ENCODE measurements at places on chromosomes 13 and 19.
A peak's percentile ranks its signal among the peaks of the same experiment; 100 is the strongest.

DNA sequence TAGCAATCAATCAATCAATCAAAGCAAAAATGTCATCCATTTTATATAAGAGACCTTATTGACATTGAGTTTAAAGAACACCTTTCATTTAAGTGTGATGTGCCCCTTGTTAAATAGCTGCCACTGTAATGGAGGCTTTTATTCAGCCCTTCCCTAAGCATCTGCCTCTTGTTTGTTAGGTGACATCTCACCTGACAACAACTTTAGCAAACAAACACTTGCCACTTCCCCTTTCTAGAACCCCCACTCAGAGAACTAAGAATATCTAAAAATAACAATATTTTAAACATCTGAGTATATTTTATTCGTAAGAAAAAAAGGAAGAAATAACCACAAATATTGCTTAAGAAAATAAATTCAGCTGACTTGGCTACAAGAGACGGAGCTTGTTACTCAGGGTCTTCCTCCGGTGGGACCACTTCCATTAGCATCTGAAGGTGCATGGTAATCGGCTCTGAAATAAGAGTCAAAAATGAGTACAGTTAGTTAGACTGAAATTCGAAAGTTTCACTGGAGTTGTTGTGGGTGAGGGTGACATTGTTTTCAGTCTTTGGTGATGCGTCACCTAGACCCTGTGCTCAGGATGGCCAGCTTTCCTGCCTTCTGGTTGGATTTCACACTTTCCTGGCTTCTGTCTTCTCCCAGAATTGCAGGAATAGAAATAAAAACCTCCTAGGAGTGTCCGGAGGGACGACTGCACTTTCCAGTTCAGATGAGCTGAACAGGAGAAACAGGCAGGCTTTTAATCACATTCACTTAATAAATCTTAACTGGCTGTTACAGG is 39.1 kb downstream of the SLC7A9 start:
- DNase-seq: no peak

- no peak for DNase-seq
Observed at GRCh38 chr13:61600360-61601033, 184.8 kb upstream of the PCDH20 start.

DNA sequence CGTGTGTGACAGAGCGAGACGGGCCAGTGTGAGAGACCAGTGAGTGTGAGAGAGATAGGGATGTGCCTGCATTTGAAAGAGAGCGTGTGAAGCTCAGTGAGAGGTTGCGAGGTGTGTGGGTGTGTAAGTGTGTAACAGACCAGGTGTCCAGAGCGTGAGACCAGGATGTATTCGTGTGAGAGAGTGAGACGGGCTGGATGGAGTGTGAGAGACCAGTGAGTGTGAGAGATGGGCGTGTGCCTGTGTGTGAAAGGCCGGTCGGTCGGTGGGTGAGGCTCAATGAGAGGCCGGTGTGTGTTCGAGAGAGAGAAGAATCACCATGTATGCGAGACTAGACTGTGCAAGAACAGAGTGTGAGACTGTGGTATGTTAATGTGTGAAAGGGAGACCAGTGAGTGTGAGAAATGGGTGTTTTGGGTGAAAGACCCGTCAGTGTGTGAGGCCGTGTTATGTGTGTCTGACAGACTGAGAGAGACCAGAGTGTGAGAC is 679 bp downstream of the ZNF471 start:
- no peak for DNase-seq

DNA sequence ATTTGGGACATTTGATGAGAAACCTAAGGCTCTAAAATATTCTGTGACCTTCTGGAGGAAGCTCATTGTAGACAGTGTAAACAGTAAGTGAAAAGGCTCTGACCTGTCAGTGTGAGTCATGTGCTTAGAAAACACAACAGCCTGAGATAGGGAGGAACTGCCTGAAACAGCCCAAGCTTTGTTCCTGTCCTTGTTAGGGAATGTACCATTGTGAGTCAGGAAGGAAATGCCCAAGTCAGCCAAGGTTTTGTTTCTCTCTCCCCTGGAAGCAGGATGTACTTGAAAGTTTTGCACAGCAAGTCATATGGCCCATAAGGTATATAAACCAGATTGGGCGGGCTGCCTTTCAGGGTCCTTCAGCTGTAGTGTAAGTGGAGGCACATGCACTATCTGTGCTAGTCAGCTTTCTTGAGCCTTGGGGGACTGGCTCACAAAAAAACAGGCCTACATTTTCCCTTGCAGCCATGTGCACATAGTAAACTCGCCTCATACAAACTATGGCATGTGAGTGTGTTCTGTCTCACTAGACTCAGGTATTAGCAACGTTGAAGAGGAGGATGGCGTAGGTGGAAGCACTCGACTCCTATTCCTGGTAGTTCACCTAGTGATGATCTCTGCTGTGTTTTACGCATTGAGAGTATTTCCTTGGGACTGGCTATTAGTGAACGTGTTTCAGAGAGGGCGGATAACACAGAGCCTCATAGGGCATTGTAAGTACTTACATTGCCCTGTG is 141.2 kb upstream of the KLHL1 start:
- peak; percentile 27 for DNase-seq

- DNase-seq: no peak
Observed at GRCh38 chr19:4354897-4355296, 11.5 kb downstream of the MPND start.

GRCh38 chr13:103218253-103218652 is 152.0 kb upstream of the SLC10A2 start:
- no peak for DNase-seq

DNA sequence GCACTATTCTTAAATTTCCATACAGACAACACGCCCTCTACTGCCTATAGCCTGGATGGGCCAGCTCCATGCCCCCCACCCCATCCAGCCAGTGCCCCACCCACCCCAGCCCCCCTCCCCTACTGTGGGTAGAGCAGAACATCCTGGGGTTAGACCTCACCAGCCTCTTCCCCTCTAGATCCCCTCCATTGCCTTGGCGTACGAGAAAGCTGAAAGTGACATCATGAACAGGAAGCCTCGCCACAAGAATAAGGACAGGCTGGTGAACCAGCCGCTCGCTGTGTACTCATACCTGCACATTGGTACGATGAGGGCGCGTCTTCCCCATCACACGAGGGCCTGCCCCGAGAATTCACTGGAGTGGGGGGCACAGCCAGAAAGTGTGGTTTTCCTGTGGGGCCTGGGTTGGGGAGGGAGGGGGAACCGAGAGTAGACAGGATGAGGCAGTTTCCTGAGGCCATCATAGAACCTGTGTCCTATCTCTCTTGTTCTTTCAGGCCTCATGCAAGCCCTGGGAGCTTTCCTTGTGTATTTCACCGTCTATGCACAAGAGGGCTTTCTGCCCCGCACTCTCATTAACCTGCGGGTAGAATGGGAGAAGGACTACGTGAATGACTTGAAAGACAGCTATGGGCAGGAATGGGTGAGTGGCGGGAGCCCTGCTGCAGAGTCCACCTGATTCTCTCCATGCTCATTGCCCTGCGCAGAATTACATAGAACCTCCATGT is 29.1 kb downstream of the ATP12A start:
- no peak for DNase-seq
